ENCODE measurements at places on chromosomes 13 and 19.

DNA sequence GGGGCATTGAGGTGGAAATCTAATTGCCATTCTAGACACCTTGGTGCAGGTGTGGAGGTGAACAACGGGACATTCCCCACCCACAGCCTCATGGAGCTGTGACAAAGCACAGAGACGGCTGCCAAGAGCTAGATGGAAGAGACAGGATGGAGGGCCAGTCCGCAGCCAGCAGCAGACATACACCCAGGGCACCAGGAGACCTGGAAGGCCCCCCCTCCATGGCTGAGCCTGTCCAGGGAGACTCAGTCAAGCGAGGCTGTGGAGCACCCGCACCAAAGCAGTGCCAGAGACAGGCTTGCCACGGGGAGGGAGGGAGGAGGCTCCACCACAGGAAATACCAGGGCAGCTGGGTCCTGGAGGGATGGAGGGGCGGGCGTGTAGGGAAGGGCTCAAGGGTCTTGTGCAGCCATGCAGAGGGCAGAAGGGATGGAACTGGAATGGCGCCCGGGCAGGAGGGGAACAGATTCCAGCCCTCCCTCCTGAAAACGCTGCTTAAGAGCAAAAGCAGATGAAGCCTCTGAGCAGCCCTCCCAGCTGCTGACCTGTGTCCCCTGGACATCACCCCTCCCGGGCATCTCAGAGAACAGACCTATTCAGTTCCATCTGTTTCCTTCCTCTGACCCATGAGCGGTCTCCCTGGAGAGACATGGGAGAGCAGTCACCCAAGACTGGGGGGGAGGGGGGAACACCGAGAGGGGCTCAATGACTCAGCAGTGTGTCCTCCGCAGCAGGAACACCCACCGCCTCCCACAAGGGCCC is 14.4 kb downstream of the EPS15L1 start:
- no peak for DNase-seq

DNA sequence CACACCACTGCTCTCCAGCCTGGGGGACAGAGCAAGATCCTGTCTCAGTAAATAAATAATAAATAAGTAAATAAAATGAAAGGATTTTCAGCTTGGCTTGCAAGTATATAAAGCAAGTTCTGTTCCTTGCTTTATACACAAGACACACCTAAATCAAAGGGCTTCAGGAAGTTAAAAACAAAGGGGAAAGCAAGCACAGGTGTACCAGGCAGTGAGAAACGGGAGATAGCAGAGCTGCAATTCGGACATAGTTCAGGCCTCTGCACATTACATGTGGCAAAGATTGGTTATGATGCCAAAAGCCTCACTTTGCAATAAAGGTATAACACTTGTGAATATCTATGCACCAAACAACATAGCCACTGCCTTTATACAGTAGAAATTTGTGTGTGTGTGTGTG is 47.5 kb downstream of the MYO9B start:
- no peak for DNase-seq

DNA sequence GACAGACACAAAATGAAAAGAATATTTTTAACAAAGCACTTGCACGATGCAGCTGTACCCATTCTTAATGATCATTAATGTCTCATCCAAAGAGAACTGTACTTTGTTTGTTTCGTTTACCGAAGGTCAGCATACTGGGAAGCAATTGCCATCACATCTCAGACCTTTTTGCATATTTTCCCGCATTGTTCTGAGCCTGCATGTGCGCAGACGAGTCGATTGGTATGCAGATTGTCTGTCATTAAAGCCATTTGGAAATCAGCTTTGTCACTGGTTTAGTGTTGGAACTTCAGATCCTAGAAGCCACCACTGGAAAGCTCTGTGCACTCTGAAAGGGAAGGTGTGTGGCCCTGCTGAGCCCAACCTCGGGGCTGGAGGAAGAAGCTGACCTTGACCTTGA is 15.6 kb downstream of the SPACA7 start:
- no peak for DNase-seq

GRCh38 chr13:41605319-41606285 is 148.3 kb downstream of the RGCC start:
- no peak for DNase-seq

DNA sequence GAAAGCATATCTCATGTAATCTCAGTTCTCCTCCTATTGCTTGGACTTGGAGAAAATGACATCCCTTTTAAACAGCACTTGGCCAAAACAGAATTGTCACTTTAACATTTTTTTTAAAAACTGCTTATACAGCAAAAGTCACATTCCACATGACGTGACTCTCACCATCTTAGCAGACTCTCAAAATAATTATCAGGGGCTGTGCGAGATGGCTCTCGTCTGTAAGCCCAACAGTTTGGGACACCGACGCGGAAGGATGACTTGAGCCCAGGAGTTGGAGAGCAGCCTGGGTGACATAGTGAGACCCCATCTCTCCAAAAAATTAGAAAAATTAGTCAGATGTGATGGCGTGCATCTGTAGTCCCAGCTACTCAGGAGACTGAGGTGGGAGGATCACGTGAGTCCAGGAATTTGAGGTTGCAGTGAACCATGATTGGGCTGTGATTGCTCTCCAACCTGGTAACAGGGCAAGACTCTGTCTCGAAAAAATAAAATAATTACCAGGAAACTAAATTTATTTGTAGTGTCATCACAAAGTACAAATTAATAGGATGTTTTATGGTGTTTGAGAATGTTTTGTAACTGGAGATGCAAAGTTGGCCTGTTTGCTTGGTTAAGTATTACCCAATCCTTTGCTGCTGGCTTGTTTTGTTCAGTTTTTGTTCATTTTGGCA is 8.8 kb downstream of the SAFB start:
- DNase-seq = no peak

GRCh38 chr19:29404951-29405727 is 120.7 kb upstream of the VSTM2B start:
- DNase-seq = no peak

DNA sequence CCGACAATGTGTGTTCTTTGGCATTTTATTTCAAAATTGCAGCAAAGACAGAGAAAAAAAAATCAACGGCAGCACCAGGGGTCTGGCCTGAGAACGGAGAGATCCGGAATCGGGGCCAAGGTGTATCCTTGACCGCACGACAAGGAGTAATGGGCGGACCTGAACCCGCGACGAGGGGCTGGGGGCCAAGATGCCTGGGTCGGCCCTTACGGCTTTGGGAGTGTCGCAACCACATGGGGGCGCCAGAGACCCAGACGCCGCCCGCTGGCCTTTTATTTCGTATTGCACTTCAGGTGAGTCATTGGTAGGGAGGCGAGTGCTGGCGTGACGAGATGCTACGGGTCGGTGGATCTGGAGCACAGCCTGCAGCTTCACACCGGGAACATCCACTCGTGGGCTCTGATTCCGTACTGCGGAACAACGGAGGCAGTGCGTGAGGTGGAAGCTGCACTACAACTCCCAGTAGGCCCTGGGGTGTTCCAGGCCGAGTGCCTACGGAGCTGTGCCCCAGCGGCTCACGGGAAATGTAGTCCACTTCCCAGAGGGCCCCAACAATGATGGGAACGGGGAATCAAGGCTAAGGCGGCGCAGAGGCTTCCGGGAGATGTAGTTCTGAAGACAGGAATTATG is 15.7 kb downstream of the BCAT2 start:
- DNase-seq = peak; percentile 71

GRCh38 chr13:98223741-98224140 is 46.7 kb upstream of the RNF113B start:
- no peak for DNase-seq

- peak; percentile 50 for DNase-seq
Observed at GRCh38 chr19:34345947-34346351, 19.0 kb upstream of the GPI start.

DNA sequence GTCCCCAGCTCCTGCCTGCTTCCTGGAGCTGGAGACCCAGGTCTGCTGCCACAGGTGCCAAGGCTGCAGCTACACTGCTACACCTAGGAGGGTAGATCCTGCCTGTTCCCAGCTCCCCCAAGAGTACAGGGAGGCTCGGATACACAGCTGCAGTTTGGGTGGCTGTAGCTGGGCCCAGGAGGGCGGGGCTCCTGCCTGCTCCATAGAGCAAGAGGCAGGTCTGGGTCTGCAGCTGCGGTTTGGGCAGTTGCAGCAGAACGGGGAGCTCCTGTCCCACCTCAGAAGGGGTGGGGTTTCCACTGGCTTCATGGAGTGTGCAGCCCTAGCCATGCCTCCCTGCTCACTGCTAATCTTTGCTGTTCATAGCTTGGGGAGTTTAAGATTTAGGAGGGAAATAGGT is 199.0 kb downstream of the NUFIP1 start:
- no peak for DNase-seq

GRCh38 chr19:4362831-4363545 is 19.6 kb downstream of the MPND start:
- no peak for DNase-seq

GRCh38 chr13:94188201-94188854 is 291.2 kb downstream of the DCT start:
- no peak for DNase-seq

DNA sequence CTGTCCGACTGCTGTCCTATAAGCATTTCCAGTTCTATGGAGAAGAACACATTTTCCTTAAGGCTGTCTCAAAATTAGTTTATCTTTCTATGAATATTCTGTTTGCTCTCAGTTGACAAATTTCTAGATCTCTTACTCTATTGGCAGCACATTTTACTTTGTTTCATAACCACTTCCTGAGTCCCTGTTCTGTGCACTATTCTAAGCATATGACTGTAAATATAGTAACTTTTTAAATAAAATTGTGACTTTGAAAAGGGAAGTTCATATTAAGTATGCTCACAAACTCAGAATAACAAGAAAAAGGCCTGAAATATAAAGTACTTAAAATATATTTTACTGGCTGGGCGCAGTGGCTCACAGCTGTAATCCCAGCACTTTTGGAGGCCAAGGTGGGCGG is 56.5 kb upstream of the HTR2A start:
- no peak for DNase-seq

DNA sequence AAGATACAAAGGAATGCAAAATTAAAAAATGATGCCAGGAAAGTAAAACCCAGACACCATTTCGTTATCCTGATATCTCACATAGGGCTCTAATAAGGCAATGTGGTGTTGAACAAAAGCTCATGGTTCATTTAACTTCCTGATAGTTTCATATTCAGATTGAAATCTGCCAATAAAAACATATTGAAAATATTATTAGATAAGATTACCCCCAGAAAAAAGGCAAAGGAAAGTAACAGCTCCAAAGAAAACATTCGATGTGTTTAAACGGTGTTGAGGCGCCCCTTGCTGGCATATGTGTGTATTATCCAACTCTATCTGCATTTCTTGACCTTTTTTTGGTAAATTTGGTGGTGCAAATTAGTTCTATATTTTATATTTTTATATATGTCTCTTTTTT is 75.9 kb downstream of the ESD start:
- DNase-seq = peak; percentile 19

DNA sequence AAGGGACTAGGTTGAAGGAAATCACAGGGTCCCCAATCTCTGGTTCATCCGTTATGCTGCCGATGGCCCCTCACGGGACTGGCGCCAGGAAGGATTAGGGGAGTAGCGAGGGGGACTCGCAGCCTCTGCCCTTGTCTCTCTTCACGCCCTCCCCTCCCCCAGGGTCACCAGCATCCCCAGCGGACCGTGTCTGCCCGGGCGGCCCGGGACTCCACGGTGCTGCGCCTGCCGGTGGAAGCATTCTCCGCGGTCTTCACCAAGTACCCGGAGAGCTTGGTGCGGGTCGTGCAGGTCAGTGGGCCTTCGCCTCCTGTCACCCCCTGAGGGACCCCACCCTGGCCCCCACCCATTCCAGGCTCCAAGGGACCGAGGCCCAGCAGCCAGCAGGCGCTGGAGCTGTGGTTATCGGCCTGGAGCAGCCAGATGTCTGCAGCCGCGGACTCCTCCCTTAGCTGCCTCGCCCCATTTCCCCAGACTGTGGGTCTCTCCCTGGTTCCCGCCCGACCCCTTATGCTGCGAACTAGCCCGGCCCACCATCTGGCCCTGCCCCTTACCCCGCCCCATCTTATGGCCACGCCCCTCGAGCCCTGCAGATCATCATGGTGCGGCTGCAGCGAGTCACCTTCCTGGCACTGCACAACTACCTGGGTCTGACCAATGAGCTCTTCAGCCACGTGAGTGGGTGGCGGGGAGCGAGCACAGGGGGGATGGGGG is 5.4 kb downstream of the PNPLA6 start:
- no peak for DNase-seq

DNA sequence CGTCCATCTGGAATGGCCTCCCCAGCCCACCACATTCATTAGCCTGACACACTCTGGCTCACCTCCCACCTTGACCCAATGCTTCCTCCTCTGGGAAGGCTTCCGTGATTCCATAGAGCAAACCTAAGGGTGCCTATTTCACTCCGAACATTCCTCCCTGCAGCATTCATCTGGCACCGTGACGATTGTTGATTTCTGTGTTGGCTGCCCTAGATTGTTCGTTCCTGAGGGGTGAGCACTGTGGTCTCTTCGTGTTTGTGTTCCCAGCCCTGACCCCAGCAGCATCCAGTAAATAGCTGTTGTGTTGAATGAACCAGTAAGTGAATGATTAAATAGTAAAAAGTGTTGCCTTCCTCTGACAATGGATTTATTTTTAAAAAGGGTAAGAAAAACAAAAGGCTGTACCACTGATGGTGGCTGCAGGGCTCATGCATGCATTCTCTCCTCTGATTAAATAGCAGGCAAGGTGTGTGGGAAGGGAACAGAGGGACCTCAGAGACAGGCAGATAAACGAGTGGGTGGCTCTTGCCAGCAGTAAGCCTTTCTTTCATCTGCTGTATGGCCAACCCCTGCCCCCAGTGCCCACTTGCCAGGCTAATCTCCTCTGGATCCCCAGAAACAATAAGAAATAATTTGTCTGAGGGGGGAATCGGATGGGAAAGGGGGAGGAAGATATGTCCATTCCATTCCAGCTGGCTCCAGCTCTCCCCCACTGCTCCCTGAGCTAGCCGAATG is 48.4 kb upstream of the CACNA1A start:
- no peak for DNase-seq

DNA sequence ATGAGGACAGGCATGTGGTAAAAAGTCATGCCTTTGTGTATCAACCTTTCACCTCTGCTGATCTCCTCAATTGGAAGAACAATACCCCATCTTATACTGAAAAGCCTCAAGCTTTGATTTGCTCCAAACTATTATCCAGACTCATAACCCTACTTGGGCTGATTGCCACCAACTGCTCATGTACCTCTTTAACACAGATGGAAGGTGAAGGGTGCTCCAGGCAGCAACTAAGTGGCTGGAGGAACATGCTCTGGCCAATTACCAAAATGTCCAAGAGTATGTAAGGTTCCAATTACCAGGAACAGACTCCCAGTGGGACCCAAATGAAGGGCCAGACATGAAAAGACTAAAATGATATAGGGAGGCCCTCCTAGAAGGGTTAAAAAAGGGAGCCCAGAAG is 78.3 kb downstream of the ZNF486 start:
- DNase-seq = no peak

- DNase-seq = no peak
Observed at GRCh38 chr19:3073159-3073563, 10.9 kb upstream of the TLE5 start.

All from LoVo (cell line).